ENCODE measurements at places on chromosomes 4 and X. TPM values are rescaled to one million over a fixed set of nuclear protein-coding genes. Genes with fewer than 3 reads are reported as not detected.

GRCh38 chr4:137923494-137923893, 318.7 kb downstream of the SLC7A11 start:
- DNase-seq: no peak
- no peaks in the 10 kb centered on the region for H3K4me1 ChIP-seq
- H3K36me3 ChIP-seq: no peaks in the 10 kb centered on the region
- H3K27ac ChIP-seq: no peak overlapping the region
- no peaks in the 10 kb centered on the region for H3K27me3 ChIP-seq

- no peak overlapping the region for H3K4me3 ChIP-seq
- DNase-seq: no peak
- H3K27ac ChIP-seq: no peak overlapping the region
- no peaks in the 10 kb centered on the region for H3K27me3 ChIP-seq
- peaks cover 55% of the 10 kb centered on the region for H3K36me3 ChIP-seq
These were observed 34.5 kb upstream of the NKRF start for GRCh38 chrX:119640731-119641170.

DNA sequence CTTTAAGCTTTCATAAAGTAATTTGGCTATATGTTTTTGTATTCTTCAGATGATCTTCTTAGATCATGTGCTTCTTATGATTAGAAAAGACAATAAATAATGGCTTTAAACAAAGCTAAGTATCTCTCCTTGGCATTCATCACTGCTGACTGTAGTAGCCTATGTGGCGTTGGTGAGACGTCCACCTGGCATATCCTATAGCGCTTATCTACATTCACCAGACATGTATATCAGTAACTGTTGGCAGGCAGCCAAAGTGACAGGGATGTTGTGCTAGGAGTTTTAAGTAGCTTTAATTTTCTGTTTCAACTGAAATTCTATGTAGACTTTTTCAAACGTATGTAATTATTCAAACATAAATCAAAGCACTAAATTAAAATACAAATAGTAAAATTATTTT, 276.4 kb downstream of the IL15 start:
- DNase-seq: no peak
- no peaks in the 10 kb centered on the region for H3K4me1 ChIP-seq
- H3K36me3 ChIP-seq: no peaks in the 10 kb centered on the region

The CT55 gene
- not detected for total RNA-seq
